ENCODE measurements at places on chromosomes 16 and 17.

- no peak for DNase-seq
Measured at GRCh38 chr17:51662204-51663056, 402.1 kb downstream of the UTP18 start.

DNA sequence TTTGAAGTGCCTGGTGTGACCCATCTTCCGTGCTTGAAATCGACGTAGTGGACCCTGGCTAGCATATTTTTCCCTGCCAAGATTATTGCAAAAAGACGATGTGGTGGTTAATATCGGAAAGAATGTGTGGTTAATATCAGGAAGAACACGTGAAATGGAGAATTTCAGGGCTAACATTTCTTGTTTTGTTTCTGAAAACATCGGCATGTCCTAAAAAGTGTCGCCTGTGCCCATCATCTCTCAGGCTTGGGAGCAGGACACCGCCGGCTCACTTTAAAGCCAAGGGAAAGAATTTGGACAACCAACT is 345 bp upstream of the DCXR start:
- no peak for DNase-seq

DNA sequence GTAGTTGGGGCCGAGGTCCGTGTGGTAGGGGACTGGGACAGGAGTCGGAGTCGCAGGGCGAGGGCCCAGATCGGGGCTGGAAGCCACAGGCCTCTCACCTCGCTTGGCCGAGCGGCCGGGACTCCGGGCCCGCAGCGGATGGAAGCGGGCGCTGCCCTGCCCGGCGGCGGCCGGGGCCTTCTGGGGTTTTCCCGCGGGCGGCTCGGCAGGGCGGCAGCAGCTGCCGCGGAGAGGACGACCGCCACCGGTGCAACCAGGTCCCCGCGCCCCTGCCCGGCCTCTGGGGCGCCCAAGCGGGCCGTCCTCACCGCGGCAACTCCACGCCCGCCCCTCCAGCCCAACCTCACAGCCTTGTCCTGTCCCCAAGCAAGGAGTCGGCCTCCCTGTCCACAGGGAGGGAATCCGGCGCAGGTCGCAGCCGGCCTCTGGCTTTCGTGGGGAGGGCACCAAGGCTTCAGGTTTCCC is 15.6 kb upstream of the UTP6 start:
- DNase-seq, result no peak

DNA sequence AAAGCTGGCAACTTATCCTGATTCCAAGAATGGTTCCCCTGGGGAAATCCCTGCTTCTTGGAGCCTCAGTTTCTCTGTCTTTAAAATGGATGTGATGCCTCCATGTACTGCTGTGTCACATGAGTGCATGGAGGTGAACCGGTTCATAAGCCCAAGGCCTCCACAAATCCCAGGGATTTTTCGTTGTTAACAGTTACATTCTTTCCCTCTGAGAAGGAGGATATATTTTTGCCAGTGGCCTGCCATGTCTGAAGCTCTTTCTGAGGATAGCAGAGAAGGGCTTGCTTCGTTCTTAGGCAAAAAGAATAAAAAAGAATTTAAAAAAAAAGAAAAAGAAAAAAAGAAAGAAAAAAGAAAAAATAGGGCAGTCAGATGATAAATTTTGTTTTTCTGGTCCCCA is 52.2 kb upstream of the CIBAR2 start:
- DNase-seq, result no peak

- no peak for DNase-seq
Measured at GRCh38 chr17:48180842-48181629, 73.5 kb downstream of the SNX11 start.

GRCh38 chr17:59746849-59747445 is 39.5 kb downstream of the VMP1 start:
- no peak for DNase-seq

GRCh38 chr16:84239141-84239769 is 557 bp downstream of the KCNG4 start:
- no peak for DNase-seq

DNA sequence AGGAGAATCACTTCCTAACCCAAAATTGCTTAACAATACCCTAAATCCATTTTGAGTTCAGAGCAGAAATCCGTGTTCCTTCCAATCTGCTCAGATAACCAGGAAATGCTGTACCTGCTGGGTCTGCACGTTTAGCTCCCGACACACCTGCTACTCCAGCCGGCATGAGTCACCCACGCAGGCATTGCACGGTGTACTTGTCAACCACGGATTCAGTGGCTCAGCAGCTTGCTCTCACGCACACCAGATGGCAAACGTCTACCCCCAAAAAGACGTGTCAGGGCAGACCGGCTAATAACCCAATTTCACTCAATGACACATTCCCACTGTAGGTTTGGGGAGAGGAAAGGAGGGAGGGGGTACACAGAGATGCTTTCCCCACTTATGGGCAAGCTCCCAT is 468.1 kb downstream of the SOX9 start:
- DNase-seq, result no peak

DNA sequence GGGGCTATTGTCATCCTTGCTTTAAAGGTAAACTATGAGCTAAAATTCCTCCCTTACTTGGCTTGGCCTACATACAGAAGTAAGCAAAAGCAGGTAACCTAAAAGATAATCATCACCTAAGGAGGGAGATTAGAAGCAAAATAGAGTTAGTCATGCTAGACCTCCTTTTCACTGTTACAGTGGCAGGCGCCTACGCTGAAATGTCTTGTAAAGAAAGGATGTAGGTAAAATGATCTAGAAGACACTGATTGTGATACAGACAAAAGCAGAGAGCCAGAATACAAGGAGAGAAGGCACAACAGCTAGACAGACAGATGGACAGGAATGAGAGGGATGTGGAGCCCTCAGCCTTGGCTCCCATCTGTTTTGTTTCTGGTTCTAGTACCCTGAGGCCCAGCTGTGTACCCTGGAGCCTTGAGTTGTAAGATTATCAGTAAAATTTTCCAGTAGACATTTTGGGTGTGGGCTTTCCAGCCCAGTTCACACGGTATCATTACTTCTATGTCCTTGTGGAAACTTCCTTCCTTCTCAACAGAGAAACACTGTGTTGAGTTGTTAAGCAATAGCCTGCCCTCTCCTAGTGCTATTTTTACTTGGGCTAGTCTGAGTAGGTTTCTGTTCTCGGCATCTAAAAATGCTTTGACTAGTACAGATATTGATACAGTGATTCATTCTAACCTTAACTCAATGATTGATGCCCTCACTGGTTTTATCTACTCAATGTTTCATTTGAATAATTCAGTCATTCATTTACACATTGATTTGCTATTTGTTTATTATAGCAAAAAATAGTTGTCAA is 7.7 kb upstream of the C16orf78 start:
- DNase-seq, result no peak

DNA sequence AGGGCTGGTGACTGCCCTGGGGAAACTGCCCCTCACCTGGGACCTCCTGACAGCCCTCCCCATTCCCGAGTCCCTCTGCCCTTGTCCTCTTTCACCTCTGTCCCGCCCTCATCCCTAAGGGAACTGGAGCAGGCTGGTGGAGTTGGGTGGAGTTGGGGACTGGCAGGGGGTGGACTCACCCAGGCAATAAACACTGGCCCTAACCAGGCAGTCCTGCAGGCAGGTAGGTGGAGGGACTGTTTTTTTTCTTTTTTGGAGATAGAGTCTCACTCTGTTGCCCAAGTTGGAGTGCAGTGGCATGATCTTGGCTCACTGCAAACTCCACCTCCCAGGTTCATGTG is 11.7 kb downstream of the GCGR start:
- no peak for DNase-seq

- no peak for DNase-seq
Measured at GRCh38 chr17:177155-177554, 4.3 kb downstream of the DOC2B start.

DNA sequence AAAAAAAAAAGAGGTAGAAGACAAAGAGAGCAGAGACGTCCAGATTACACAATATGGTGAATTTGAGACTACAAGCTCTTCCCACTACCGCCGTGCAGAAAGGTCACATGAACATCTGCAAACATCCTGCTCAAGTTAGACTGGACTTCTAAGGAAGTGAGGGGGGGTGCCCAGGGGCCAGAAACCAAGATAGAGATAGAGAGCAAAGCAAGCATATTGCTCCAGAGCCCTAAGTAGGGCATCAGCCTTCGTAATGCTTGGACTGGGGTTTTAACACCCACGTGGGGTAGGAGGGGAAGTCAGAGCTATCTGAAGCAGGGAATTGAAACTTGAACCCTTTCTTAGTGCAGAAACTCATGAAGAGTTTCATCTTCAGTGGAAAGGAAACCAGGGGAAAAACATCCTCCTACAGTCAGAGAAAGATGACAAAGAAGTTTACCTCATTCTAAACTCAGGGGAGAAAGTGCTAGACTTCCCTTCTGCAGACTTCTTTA is 8.7 kb downstream of the CLEC19A start:
- no peak for DNase-seq

GRCh38 chr16:22624038-22624799 is 113.5 kb downstream of the NPIPB5 start:
- no peak for DNase-seq

GRCh38 chr17:17684906-17685774 is 3.9 kb downstream of the RAI1 start:
- no peak for DNase-seq

- no peak for DNase-seq
Measured at GRCh38 chr16:4257646-4258556, 14.9 kb downstream of the TFAP4 start.

- peak; percentile 26 for DNase-seq
Measured at GRCh38 chr17:82127704-82128103, 29.7 kb upstream of the FASN start.

- DNase-seq, result no peak
Measured at GRCh38 chr16:49799172-49799571, 56.7 kb downstream of the ZNF423 start.

- no peak for DNase-seq
Measured at GRCh38 chr16:48366165-48367093, 18.8 kb downstream of the SIAH1 start.

Measured in activated naive CD4-positive, alpha-beta T cell (primary cell).